ENCODE measurements at places on chromosomes 11 and 22.

DNA sequence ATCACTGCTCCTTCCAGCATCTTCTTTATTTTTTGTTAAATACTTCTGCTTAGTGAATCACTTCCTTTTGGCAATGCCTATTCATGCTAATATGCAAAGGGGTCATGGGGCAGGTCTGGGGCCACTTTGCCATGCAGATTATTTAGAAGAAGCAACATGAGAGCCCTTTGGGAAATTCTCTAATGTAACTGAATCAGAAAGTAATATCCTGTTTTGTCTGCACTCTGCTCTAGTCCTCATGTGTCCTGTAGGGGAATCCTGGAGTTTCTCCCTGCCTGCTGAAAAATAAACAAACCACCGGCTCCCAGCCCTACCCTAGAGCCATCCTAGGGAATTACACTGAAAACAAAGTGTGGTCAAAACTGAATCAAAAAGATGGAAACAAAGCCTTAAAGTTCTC is 176.5 kb upstream of the POU2AF2 start:
- no peak for DNase-seq

- no peak for DNase-seq
Observed at GRCh38 chr22:29195964-29196666, 9.6 kb upstream of the EMID1 start.

- no peak for DNase-seq
Observed at GRCh38 chr11:15148169-15148568, 33.4 kb downstream of the INSC start.

DNA sequence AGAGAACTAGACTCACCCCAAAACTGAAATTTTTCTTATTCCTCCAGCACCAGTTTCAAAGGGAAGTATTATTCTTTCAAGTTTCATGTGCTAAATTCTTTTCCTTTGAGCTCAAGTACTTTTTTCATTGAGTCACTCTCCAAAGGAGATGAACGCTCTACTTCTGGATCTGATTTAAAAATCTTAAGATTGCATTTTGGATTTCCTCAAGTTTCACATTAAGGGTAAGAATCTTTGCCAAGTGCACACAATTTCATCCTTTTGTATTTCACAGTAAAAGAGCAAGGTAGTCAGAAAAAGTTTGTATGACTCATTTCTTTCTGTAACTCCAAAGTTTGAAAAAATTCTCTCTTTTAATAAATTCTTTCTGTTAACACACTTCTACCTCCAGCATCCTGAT is 435.5 kb downstream of the RAB38 start:
- no peak for DNase-seq

- DNase-seq, result no peak
Observed at GRCh38 chr11:92505689-92506088, 281.1 kb downstream of the FAT3 start.

- DNase-seq, result no peak
Observed at GRCh38 chr22:37197451-37198257, 9.6 kb upstream of the C1QTNF6 start.

DNA sequence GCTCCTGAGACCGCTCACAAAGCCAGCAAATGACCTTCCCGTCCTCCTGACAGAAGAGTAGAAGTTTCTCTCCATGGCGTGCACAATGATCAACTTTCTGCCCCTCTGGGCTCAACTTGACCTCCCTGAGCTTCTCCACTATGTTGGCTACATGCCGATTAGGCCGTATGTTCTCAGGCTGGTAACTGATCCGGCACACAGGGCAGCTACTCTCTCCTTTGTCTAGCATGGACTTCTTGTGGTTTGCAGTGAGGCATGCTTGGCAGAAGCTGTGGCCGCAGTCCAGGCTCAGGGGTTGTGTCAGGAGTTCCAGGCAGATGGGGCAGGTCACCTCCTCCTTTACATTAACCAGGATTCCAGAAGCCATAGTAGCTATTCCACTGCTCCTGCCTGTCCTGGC is 5.1 kb downstream of the TRIM5 start:
- no peak for DNase-seq

- DNase-seq, result no peak
Observed at GRCh38 chr11:95111923-95112540, 22.4 kb downstream of the ENDOD1 start.

DNA sequence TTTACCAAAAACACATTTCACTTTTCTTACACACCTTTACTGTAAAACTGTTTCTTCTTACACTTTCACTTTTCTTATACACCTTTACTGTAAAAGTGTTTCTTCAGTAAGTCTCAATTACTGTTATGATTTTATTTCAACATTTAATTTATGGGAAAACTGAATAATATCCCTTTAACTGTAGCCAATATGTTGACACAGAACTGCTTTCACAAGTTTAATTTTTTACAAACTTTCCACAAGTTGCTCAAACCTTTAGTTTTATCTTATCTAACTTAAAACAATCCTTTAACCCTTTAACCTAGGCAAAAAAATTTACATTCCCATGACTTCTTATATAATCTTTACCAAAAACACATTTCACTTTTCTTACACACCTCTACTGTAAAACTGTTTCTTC is 63.3 kb upstream of the OR5AN1 start:
- no peak for DNase-seq

DNA sequence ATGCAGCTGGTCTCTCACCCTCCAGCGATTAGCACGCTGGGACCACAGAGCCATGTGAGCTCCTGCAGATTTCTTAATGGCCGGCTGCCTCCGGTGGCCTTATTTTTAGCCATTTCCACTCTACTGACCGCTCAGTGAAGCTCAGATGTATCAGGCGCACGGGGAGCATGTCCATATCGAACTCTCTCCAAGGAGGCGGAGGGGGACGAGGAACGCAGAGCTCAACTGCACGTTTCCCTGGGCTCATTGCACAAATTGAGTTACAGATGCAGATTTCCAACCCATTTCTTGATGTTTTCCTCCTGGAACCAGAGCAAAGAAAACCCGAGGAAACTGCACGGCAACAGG is 207.1 kb downstream of the CTTN start:
- no peak for DNase-seq

GRCh38 chr11:57476047-57476756 is 15.9 kb downstream of the RTN4RL2 start:
- no peak for DNase-seq

DNA sequence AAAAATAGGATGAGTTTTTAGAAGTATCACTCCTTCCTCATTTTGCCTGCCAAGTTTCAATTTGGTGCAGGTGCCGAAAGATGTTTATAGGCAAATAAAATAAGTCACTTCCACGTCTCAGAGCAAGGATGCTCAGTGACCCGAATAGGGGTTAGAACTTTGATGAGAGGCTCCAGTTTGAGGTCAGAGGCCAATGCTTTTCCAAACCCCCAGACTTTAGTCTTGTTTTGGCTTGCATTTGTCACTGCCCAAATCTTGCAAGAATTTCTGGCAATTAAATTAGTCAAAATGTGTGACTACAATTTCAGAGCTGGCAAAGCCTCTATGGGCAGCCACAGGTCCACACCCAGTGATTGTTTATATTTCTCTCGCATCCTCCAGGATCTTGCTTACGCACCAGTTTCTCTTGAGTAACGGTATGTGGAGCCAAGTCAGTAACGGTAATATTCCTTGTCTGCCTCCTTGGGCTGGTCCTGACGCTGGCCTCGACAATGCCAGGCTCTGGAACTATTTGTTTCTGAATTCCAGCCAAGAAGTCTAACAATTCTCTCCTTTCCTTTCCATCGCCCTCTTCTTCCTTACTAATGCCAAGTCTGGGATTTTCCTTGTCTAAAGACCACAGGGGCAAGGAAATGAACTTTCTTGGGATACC is 9.9 kb upstream of the NUP160 start:
- DNase-seq, result no peak

DNA sequence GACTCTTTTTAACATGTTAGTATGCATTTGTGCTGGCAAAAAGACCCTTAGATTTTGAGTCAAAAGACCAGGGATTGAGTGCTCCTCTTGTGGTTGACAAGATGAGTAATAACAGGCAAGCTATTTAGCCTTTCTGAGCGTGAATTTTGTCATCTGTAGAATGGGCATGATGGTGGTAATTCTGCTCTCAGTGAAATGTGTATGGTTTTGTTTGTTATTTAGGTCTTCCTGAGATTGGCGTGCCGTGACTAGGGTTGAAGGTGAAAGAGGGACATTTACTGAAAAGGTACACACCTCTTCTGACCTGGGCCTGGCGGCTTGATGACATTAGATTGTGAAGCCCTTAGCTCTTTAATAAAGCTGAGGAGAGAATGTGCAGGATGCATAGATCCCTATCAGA is 8.4 kb upstream of the CEP295 start:
- DNase-seq, result no peak
